ENCODE measurements at places on chromosomes 7 and 10.
A peak's percentile ranks its signal among the peaks of the same experiment; 100 is the strongest.

DNA sequence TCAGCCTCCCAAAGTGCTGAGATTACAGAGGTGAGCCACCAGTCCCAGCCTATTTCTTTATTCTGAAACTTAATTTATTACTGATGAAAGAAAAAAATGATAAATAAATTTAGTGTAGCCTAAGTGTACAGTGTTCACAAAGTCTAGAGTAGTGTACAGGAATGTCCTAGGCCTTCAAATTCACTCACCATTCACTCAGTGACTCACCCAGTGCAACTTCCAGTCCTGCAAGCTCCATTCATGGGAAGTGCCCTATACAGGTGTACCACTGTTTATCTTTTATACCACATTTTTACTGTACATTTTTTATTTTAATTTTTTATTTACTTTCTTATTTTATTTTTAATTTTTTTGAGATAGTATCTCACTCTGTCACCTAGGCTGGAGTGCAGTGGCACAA is 12.2 kb downstream of the MRLN start:
- no peak for DNase-seq

DNA sequence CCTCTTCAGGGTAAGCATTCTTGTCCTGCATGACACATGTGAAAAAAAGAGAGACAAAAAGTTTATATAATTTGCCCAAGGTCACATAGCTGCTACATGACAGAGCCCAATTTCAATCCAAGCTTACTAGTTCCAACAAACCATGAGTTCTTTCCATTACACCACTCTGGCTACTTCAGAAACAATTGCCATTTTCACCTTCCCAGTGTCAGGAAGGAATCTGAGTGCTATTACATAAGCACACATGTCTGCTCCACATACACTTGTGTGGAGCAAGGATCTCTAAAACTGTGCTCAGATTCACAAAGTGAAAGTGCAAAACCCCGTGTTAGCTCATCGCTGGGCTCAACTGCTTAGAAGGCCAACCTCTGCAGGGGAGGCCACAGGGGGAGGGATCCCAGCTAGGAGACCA is 356.2 kb upstream of the NFE2L3 start:
- DNase-seq, result no peak

DNA sequence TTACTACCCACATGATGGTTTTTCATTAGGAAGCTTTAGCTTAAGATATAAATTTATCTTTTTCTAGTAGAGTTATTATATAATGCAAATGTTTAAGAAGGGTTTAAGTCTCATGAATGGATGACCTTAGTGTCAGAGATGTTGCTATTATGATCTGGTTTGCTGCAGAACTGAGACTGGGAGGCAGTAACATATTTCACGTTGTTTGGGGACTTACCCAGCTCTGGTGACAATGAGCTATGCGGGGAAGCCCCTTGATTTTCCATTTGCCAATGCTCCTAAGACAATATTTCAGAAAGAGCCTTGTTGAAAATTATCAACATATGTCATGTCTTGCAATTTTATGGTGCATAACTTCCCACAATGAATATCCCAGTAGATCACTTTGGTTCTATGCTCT is 754.6 kb downstream of the REEP3 start:
- DNase-seq, result no peak

- DNase-seq, result no peak
These were observed 71.1 kb upstream of the CFAP46 start for GRCh38 chr10:133013463-133013862.

DNA sequence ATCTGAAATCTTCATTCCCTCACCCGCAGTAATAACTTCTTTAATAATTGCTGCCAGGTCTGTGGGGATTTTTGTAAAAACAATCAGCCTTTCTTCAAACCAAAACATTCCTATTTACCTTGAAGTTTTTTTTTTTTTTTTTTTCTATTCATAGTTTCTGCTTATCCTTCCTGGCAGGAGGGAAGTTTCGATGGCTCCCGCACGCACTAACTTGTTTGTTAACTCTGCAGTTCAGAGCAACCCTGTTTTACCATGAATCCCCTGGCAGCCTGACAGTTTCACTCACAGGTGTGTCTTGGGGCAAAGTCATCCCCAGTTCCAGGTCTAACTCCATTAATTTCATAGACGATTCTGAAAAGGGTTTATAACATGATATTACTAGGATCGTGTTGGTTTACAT is 149.3 kb downstream of the KLF6 start:
- no peak for DNase-seq

GRCh38 chr7:139573871-139574270 is 50.4 kb downstream of the CLEC2L start:
- no peak for DNase-seq

DNA sequence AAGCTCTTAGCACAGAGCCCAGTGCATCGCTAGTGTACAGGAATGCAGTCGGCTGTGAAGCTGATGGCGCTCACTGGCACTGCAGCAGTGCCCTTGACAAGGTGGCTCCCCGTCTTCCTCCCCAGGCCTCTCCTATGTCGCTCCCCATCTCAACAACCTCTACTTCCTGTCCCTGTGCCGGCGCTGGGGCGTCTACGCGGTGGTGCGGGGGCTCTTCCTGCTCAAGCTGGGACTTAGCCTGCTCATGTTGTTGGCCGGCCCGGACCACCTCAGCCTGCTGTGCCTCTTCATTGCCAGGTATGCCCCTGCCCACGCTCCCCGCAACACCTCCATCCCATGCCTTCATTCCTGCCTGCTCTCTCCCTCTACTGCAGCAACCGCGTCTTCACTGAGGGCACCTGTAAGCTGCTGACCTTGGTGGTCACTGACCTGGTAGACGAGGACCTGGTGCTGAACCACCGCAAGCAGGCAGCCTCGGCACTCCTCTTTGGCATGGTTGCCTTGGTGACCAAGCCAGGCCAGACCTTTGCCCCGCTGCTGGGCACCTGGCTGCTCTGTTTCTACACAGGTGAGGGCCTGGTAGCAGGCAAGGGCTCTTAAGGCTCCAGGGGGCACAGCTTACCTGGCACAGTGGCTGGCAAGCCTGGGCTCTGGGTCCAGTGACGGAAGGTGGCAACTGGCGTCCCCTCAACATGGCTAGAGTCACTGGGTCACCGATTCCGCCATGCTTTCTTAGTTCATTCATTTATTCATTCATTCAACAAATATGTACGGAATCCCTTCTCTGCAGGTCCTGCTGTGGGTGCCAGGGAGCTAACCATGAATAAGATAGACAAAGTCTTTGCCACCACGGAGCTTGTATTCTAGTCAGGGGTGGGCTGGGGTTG is 22.3 kb upstream of the C10orf95 start:
- no peak for DNase-seq

DNA sequence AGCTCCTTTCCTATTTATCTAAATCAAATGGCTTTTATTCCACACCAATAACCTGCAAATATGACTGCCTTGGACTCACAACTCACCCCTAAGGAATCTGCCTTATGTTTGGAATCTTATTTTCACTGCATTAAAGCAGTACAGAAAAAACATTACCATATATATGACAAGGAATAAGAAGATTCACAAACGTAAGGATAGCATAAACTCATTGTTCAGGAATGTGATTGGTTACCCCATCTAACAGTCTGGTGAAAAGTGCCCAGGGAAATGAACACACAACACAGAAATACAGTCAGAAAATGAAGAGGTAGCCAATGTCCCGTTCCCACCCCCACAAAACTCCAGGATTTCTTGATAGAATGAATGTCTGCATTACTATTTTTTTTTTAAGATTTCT is 2.0 kb downstream of the PPP3CB start:
- no peak for DNase-seq

GRCh38 chr10:44281662-44282061 is 103.2 kb downstream of the CXCL12 start:
- DNase-seq, result no peak

- no peak for DNase-seq
These were observed 33.1 kb upstream of the NEUROD6 start for GRCh38 chr7:31373337-31374289.

DNA sequence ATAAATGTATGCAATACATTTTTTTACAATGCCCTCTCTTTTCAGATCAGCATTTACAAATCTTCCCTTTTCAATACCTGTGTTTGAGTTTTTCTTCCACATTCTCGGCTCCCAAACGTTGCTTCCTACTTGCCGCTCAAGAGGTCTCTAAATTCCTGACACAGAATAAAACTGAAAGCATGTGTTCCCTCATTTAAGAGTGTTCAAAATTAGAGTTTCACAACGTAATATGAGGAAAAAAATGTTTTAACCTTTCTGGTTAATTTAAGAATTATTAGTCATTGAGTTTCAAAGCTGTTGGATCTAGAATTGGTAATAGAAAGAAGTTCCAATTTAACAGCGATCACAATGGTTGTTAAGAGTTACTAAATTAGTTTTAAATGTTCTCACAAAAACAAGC is 100.4 kb downstream of the ARID5B start:
- DNase-seq, result no peak

- DNase-seq, result no peak
These were observed 110.7 kb downstream of the INPP5A start for GRCh38 chr10:132648072-132648850.

DNA sequence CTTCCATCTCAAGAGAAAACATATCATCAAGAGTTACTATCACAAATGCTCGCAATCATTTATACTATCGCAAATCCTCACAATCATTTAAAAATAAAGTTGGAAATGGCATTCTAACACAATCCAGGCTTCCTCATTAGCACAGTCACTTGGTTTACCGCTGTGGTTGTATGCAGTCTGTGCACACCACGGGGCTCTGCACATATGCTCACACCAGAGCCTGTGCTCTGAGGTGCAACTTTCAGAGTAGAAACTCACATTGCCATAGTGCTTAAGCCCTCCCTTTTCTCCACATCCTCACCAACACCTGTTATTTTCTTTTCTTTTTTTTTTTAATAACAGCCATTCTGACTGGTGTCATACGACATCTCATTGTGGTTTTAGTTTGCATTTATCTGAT is 235.6 kb upstream of the KLF6 start:
- DNase-seq, result no peak

DNA sequence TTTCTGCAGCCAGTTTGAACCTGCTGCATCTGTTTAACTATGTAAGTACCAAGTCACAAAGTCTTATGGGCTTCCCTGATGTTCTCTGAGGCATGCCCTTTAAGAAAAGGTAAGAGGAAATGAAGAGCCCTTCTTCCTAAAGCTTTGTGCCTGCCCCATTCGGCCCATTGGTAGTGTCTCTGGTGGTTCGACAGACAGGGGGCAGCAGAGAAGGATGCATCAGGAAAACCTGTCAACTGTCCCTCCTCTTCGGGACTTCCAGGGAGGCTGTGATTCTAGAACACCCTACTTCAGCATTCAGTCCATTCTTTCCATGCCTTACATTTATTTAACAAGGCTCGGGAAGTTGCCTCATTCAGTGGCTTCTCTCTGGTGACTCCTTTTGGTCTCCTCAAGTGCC is 1.9 kb upstream of the SFRP4 start:
- DNase-seq, result no peak

- DNase-seq, result no peak
These were observed 104.3 kb downstream of the CUL2 start for GRCh38 chr10:34985823-34986222.

DNA sequence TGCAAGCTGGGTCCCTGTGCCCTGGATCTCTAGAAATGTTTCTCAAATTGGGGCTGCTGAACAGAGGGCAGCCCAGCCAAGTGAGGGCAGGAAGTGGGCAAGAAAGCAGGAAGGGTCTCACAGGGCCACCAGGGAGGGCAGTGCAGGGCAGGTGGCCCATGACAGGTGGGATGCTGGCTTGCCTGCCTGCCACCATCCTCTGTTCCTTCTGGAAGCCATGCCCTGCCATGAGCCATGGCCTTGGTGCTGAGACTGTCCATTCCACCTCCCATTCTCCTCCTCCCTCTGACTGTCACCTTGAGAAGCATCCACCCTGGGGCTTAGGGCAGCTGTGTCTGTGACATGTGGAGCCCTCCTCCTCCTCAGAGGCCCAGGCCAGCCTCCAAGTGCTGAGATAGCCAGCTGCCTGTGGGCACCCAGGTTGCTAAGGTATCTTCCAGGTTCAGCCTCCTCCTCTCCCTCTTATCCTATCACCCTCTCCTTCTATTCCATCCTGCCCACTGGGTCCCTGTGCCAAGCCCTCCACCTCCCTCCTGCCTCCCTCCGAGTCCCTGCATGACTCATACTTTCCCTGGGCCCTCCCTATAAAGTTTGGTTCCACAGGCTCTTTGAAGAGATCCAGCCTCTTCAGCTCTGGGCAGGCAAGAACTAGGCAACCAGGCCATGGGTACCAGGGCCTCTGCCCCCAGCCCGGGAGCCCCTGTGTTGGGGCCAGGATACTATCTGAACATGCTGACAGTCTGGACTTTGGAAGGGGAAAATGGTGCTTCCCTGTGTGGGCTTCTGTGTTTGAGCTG is 1.3 kb downstream of the VSIR start:
- DNase-seq, result peak; percentile 75

DNA sequence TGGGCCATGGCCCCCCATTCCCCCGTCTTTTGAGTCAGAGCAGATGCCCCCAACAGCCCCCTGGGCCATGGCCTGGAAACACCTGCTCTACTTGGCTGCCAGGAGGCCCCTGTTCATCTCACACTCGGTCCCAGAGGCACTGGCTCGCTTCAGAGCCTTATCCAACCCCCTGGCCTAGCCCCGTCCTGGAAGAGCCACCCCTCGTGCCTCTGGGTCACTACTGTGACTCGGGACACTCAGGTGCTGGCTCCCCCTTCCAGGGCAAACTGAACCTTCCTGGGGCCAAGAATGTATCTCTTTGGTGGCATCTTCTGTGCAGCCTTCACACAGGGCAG is 7.0 kb downstream of the POLR2J start:
- no peak for DNase-seq

GRCh38 chr7:22564511-22565045 is 64.6 kb upstream of the STEAP1B start:
- DNase-seq, result no peak

DNA sequence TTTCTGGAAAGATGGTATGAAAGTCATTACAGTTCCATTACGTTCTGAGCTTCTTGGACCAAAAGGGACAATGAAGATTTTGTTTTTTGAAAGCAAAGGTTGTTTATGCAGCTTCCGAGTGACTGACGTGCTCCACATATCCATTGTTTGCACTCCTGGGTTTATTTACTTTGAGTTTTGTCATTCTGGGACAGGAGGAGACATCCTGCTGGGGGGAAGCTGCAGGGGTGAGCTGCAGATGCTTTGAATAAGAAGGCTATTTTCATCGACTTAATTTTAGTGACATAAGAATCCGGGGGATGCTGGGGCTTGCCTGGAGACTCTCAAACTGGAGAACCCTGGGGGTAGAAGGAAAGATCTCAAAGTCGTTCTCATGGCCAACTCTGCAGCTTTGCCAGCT is 12.7 kb upstream of the SFMBT2 start:
- DNase-seq, result no peak

DNA sequence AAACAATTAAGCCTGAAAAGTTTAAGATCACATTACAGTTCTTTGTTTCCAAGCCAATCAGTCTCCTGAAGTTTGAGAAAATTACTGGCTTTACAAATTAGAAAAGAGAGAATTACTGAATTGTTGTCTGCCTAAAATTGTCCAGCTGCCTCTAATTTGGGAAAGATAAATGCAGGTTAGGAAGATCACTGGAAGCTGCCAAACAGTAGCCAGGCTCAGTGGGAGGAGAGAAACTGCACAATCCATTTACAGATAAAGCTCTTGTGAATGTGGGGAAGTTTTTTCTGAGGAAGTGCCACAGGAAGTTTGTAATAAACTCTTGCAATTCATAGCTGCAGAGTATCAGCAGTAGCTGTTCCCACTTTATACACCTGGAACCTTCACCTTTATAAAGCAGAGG is 100.7 kb downstream of the IQUB start:
- no peak for DNase-seq
